ENCODE measurements at places on chromosomes 5 and 9.
A peak's percentile ranks its signal among the peaks of the same experiment; 100 is the strongest.

- no peak for DNase-seq
Observed at GRCh38 chr5:117186751-117187150, 612.1 kb upstream of the SEMA6A start.

- no peak for DNase-seq
Observed at GRCh38 chr5:134510970-134511795, 14.3 kb upstream of the JADE2 start.

DNA sequence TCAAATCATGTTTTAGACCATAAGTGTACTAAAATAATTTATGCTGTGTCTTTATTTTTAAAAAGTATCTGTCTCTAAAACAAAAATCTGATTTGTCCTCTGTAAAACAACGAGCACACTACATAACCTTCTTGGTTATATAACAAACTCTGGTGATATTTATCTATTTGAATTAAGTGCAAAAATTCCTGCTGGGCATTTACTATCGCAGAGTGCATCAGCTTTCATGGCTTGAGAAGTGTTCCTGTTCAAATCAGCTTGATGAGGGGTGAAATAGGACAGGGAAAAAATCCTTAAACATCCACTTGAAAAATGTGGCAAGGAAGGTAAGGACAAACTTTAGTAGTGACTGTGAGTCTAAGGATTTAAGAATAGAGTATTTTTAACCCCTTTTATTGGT, 65.3 kb downstream of the PRR16 start:
- no peak for DNase-seq

DNA sequence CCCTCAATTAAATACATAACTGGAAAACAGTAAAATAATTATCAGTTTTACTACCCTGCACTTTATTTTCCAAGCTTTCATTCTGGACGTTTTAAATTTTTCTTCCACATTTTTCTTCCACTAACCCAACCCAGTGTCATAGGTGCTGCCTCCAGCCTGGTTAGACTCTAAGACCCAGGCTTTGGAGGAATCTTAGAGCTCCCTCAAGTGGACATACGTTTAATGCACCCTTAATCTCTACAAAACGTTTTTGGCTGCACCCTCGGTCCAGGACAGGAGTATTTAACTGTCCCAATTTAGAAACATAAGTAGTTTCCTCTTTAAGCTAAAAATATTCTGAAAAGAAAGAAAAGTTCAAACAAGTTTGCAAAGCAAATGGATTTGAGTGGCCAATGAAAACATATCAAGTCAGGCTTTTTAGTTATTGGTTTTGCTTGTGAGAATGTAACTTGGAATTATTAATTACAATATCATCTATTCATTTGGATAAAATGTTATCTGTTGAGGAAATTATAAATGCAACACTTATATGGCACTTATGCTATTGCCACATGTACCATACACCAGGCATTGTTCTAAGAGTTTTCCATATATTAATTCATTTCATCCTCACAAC, 38.9 kb downstream of the CDH6 start:
- no peak for DNase-seq

GRCh38 chr5:43233946-43234345, 41.9 kb downstream of the NIM1K start:
- DNase-seq, result no peak

DNA sequence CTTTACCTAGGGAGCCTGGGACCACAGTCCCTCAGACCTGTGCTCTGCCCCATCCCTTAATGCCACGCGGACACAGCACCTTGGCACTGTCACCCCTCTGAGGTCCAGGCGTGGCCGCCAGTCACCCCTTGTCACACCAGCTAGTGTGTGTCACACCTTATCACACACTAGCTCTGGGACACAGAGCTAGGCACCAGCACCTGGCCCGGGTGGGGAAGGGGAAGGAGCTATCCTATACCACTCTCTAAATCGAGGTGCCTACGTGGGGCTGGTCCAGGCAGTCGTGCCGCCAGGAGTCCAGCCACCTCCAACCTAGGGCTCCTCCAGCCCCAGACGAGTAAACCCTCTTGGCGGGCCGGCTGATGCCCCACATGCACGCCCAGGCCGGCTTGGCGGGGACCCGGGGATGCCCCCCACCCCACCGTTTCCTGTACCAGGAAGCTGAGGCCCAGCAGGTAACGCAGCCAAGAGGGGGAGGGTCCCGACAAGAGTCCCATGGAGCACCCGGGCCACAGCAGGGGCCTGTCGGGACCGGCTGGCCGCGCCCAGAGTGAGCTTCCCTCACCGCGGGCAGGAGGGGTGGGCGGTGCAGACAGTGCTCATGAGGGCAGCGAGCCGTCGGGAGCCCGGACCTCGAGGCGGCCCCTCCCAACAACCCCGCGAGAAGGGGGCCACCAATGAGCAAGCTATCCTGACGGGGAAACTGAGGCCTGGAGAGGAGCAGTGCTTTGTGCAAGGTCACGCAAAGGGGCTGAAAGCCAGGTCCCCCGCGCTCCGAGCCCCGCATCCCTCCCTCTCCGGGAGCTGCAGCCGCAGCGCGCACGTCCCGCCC, 550 bp downstream of the CORO2A start:
- peak; percentile 46 for DNase-seq

Data from CD8-positive, alpha-beta memory T cell (primary cell).